Stimulated activated CD4-positive, alpha-beta T cell treated with anti-CD3 and anti-CD28 coated beads, Interleukin-12 subunit alpha, Interleukin-12 subunit beta, amount 100 ng/mL, for 4 hours (primary cell): ENCODE measurements at places on chromosomes 6 and 20.
A peak's percentile ranks its signal among the peaks of the same experiment; 100 is the strongest.

- DNase-seq: no peak
Observed at GRCh38 chr6:15131234-15131633, 114.6 kb upstream of the JARID2 start.

GRCh38 chr6:41360314-41360685, 24.9 kb downstream of the NCR2 start:
- no peak for DNase-seq

DNA sequence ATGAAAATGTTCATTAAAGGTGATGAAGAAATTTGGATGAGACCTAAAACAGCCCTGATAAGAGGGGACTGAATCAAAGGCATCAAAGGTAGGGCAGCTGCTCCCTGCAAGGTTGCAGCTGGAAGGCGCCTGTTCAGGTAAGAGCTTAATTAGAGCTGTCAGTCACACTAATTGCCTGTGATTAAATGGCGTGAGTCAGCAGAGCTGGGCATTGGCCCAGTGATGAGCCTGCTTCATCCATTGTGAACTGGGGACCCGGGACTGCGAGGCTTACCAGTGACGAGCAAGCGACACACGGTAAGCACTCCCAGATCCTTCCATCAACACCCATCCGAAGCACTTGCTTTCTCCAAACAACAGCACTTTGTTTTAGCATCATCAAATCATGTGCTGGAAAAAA, 621.5 kb upstream of the CDH4 start:
- DNase-seq: no peak

GRCh38 chr20:53660078-53660909, 66.7 kb upstream of the ZNF217 start:
- DNase-seq: peak; percentile 37

DNA sequence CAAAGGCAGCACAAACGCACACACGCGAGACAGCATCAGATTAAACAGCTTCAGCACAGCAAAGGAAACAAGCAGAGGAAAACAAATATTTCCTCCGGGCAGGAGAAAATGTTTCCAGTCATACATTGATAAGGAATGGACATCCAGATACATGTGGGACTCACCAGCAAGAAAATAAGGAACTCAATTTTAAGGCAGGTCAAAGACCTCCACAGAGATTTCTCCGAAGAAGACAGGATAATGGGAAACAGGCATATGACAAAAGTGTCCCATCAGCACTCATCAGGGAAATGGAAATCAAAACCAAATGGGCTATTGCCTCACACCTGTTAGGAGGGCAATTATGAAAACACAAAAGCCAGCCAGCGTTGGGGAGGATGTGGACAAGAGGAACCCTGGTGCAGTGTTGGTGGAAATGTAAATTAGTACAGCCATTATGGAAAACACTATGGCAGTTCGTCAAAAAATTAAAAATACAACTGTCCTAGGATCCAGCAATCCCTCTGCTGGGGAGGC, 9.7 kb upstream of the SLCO4A1 start:
- no peak for DNase-seq

GRCh38 chr6:170307080-170307545, 555 bp downstream of the FAM120B start:
- DNase-seq: no peak

DNA sequence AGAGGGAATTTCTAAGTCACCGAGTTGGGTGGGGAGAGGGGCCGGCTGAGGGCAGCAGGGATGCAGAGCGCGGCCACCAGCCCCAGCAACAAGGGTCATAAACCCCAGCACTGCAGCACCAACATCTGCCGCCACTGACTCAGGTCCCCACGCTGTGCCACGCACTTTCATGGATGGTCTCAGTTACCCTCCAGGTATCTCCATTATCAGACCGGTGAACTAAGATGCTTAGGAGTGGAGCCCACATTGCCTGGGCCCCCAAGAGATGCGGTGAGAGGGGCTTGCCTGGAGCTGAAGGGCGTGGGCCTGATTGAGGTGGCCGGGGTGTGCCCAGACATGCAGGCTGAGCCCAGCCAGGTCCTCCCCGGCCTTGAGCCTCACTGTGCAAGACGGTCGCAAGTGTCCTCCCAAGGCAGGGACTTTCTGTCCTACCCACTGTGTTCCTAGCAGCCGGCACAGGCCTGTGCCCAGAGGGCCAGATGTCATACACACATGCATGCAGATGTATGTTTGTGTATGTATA, 19.3 kb downstream of the RBM38 start:
- DNase-seq: no peak

DNA sequence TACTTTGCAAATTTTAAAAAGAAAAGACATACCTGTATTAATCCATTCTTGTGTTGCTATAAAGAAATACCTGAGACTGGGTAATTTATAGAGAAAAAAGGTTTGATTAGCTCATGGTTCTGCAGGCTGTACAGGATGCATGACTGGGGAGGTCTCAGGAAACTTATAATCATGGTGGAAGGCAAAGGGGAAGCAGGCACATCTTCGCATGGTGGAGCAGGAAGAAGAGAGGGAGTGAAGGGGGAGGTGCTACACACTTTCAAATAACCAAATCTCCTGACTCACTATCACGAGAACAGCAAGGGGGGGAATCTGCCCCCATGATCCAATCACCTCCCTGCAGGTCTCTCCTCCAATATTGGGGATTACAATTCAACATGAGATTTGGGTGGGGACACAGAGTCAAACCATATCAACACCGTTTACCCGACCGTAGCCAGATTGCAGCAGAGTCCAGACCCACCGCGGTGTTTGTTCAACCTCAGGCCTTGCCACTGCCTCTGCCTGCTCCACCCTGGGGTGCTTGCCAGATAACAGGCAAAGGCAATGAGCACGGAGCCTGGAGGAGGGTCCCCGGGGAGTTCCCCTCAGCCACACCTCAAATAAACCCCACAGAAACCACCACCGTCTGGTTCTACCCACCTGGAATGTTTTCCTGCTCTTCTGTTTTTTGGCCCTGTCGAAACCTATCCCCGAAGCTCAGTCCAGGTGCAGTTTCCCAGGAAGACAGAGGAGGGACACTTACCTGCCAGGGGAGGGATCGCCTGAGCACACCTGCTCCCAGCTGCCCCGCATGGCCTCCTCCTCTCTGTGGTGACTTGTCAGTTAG, 142.2 kb upstream of the AFDN start:
- no peak for DNase-seq
